ENCODE measurements at places on chromosomes 7 and 10.

- no peak for DNase-seq
Measured at GRCh38 chr7:738723-739454, 11.8 kb upstream of the PRKAR1B start.

- no peak for DNase-seq
Measured at GRCh38 chr7:39509912-39510311, 56.3 kb upstream of the YAE1 start.

DNA sequence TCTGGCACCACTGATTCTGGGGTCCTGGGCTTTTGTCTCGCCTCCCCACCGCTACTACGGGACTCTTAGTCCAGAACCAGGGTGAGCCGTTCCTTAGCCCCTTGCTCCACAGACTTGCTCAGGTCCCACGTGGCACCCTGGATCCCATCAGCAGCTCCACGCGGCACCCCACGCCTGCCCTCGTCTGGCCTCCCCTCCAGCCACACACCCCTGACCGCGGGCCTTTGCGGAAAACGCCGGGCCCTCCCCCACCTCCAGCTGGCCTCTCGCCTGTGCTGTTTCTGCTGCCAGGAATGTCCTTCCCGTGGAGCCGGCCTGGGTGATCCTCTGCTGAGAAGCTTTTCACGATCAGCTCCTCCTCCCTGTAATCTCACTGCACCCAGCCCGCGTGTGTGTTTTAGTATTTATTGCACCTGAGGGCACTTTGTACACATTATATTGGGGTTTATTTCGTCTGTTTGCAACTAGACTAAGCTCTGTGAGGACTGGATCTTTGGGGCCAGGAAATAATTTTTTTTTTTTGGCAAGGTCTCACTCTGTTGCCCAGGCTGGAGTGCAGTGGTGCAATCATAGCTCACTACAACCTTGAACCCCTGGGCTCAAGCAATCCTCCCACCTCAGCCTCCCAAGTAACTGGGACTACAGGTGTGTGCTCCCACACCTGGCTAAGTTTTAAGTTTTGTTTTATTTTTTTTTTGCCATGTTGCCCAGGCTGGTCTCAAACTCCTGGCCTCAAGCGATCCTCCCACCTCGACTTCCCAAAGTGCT is 10.5 kb upstream of the TTYH3 start:
- no peak for DNase-seq

- DNase-seq, result no peak
Measured at GRCh38 chr10:15539262-15539661, 168.2 kb upstream of the FAM171A1 start.

DNA sequence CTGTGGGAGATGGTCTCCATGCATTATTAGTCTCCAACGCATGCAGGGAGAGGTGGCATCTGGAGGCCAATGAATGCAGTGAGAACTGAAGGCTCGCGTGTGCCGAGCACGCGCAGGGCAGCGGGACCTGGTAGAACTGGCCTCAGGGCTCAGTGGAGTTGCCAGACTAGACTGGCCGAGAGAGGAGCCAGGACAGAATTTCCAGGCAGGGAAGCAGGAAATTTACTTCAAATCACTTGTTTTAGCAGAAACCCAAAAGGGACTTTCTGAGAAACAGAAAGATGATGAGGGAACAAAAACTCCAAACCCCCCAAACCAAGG is 311.0 kb upstream of the IMMP2L start:
- no peak for DNase-seq

GRCh38 chr7:33310546-33310945 is 181.2 kb downstream of the BBS9 start:
- no peak for DNase-seq

DNA sequence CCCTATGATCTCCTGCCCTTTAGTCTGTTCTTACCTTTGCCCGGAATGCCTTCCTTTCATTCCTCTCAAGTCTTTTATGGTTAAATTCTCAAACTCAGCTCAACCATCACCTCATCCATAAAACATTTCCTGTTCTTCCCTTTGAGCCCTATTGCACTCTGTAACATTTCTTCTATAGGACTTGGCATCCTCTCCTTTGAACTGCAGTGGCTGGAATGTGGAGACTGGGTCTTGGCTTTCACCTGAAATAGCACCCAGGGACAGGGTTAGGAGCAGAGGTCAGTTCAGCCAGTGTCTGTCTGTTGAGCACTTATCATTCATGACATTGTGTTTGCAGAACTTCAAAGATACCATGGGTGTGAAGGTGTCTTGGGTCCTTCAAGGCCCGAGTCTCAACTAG is 7.2 kb downstream of the NFE2L3 start:
- no peak for DNase-seq

GRCh38 chr7:52897713-52898112 is 137.7 kb upstream of the POM121L12 start:
- no peak for DNase-seq

GRCh38 chr10:6667679-6668270 is 87.7 kb upstream of the PRKCQ start:
- DNase-seq, result peak; percentile 66

GRCh38 chr10:96832721-96833219 is 672 bp downstream of the LCOR start:
- DNase-seq, result peak; percentile 87

DNA sequence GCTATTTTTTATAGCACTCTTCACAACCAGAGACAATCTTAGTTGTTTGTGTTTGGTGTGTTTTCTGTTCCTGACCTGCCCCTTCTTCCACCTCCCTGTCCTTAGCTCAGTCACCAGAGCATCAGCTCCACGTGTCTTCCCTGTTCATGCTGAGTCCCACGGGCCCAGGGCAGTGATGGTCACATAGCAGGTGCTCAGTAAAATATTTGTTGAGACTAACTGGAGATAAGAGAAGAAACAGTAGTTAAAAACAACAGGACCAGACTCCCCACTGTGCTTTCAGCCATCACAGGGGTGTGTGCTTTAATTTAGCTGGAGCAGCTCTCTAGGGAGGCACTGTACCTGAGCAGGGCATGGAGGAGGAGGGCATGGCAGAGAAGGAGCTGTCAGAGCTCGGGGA is 307.3 kb upstream of the ZNF32 start:
- DNase-seq, result no peak

- DNase-seq, result no peak
Measured at GRCh38 chr10:53598914-53599313, 826.3 kb upstream of the MBL2 start.

- DNase-seq, result peak; percentile 49
Measured at GRCh38 chr10:62732841-62733653, 71.5 kb upstream of the ADO start.

GRCh38 chr10:99433378-99434020 is 3.1 kb upstream of the GOT1 start:
- DNase-seq, result no peak

DNA sequence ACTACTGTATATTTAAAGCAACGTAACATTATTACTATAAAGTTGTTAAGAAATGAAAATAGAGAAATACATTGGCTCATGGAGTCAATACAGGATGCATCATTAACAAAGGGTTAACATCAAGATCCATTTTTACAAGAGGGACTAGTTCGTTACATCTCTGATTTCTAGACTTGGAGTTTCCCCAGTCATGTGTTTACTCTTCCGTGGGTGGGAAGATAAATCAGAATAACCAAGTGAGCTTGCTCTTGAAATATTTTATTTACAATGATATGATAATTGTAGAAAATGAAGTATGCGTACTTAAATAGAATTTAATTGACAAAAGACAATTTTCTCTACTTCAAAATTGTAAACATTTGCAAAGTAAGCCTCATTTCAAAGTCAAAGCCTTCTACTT is 1.0 kb upstream of the PRKAR2B start:
- no peak for DNase-seq

GRCh38 chr10:13707156-13707881 is 120.6 kb downstream of the PRPF18 start:
- DNase-seq, result peak; percentile 7

- no peak for DNase-seq
Measured at GRCh38 chr7:47948141-47948790, at the start of gene PKD1L1. Gene PKD1L1 (minus strand): TSS chr7:47948466. CDS start chr7:47948440, 26 bp downstream.

DNA sequence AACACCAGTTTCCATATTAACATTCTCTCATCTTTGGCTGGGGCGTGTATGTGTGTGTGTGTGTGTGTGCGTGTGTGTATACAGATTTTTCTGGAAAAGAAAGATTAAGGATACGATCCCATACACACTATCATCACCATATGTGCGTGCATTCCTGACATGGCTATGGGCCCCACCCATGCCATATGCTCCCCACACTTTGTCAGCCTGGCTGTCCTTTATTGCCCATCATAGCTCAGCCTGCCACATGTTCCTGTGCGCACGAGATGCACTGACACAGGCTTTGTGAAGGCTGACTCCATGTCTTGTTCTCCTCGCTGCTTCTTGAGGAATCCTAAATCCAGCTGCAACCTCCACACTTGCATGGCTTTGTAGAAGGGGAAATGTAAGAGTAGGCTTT is 984.1 kb downstream of the LRMDA start:
- DNase-seq, result no peak

DNA sequence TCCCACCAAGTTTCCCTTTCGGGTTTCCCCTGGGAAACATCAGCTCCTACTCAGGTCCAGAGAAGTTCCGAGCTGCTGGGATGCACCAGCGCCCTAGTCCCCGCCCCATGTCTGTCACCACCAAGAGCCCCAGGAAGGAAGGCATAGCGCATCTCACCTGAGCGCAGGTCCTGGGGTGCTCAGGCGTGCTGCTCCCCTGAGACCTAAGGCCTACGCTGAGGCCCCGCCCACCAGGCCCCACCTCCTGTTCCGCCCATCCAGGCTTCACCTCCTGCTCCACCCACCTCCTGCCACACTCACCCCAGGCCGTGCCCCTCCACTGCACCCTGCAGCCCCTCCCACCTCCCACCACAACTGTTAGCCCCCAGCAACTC is 1.2 kb upstream of the TFR2 start:
- peak; percentile 39 for DNase-seq

- no peak for DNase-seq
Measured at GRCh38 chr10:99536338-99537085, 3.8 kb downstream of the NKX2-3 start.

- no peak for DNase-seq
Measured at GRCh38 chr7:157809154-157809862, 472.5 kb downstream of the DNAJB6 start.

GRCh38 chr7:24503506-24503905 is 69.7 kb upstream of the PALS2 start:
- DNase-seq, result no peak

DNA sequence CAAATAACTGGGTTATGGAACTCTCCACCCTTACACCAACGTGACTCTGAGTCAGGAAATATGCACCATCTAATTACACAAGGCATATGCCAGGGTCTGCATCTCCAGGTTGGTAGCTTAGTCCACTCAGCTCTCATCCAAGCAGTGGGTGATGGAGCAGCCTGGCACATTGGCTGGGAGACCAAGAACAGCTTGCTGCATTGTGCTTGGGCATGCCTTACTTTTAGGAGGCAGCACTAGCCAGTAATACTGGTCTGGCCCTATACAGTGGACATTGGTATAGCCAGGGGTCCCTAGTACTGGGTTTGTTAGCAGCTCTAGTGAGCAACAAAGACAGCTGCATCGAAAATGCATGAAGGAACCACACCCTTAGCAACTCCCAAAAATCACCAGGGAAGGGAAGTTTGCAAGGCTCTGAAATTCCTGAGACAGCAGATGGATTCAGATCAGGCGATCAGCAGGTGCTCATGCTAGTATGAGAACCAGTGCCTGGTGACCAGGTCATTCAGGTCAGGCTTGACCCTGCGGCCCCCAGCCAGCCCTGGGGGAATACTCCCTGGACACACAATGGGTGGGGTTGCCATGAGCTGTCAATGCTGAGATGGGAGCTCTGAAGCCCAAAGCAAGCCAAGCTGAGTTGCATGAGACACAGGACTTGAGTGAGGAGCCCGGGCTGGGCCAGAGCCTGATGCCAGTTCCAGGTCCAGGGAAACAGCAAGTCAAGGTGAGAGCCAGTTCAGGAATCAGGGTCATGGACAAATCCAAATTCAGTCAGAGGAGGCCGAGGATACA is 217.9 kb upstream of the ZMIZ1 start:
- DNase-seq, result no peak

- DNase-seq, result no peak
Measured at GRCh38 chr10:71975871-71976725, 11.9 kb downstream of the CHST3 start.

DNA sequence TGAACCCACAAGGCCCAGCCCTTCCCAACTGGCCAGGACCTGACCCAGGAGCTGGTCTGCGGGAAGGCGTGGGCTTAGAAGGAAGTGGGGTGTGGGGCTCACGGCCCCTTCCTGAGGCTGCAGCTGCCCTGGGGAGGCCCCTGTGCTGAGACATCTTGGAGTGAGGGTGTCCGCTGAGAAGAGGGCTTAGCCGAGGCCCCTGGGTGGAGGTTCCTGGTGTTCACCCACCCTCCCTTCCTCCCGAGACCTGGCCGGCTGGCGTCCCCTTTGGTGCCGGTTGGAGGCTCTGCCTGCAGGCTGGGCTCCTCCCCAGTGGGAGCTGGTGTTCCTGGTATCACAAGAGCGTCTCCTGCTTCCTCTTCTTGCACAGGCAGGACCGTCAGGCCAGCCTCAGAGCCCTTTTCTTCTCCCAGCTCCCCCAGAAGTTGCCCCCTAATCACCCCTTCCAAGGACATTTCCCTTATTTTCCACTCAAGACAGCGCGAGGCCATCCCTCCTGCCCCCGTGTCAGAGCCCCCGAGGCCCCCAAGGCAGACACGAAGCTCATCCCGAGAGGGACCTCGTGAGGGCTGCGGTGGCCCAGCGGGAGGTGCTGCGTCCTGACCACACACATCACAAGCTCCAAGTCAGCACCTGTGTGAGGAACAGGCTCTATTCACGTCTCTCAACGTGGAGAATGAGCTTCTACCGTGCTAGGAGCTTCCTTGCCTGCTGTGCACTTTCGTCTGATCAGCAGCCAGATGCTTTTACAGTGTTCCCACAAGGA is 25.1 kb upstream of the FAM20C start:
- no peak for DNase-seq

- no peak for DNase-seq
Measured at GRCh38 chr7:97145068-97145467, 27.6 kb downstream of the SDHAF3 start.

DNA sequence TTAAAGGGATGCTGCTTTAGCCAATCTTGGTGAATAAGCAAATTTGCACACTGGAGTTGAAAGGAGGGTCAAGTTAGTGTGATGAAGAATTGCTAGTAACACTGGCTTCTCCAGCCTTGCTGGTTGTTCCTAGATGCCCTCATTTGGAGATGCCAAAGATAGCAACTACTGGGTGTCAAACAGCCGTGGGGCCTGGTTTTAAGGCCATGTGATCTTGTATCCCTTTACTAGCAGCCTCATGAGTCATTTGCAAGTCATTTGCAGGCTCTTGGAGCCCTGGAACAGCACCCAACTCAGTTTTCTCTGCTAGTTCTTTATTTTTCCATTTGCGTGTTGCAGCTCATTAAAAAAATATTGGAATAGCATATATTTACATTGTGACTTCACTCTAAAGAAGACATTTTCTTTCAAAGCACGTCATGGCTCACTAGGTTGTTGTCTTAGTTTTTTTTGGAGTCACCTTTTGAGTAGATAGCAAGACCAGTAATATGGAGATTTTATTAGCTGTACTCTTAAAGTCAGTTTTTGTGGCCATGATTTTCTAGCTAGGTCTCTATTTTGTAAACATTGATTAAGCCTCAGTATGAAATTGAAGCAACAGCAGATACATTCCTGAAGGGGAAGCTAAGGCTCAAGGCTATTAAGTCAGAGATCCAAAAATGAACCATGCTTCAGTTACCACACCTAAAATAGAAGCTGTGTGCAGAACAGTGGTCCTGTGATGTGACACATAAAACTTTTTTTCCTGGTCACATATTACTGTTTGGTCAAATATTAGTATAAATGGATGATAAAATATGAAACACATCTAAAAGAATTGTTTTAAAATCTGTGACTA is 1.3 kb downstream of the LSMEM1 start:
- no peak for DNase-seq

- no peak for DNase-seq
Measured at GRCh38 chr7:22633286-22633953, 93.6 kb upstream of the IL6 start.

All from activated naive CD8-positive, alpha-beta T cell treated with anti-CD3 and anti-CD28 coated beads, Interleukin-2, amount 50 U/mL, for 24 hours (primary cell).